Esophagus squamous epithelium (tissue), 5 donors: ENCODE measurements at places on chromosomes 7 and 10.

DNA sequence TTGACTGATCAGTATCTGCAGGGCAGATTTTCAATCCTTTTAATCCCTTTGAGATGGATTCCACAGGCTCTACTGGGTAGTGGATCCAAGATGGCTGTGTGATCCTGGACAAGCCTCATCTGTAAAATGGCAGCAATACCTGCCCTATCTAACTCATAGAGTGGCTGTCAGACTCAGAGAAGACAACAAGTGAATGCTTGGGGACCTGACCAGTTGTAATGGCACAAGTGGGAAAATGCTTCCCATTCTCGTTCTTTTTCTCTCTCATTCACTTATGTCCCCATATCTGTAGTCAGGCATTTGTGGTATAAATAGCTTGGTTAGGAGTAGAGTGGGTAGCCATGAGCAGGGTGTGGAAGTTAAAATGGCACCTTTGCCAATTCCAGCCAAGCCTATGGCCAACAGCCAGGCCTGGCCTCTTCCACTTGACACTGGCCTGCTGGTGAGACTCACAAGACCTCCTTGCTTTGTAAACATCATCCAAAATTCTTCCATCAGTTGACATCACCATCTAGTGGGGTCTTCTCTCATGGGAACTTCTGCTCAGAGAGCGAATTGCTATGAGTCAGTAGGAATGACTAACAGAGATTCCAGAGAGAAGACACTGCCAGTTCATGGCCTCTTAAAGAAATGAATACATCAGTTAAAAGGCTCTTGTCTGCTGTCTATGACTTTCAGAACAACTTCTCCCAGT lies 150.1 kb downstream of the PLPP4 start:
- DNase-seq: no peak

GRCh38 chr7:74258639-74259038 lies 4.4 kb upstream of the RFC2 start:
- DNase-seq: no peak

DNA sequence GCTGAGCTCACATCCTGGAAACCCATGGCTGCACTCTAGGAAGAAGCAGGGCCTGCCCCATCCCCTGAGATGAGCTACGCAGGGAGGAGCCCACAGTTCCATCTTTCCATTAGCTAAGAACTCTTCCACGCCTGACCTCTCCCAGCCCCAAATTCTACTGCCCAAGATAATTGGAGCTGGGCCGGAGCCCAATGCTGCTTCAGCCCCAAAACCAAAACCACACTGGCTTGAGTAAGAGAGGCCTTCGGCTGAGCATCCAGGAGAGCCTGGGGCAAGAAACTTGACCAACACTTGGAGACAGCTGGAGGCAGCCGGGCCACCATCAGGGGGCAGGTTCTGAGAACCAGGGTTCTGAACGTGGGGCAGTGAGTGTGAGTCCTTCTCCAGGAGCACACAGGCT lies 116.1 kb upstream of the ZMIZ1 start:
- no peak for DNase-seq

GRCh38 chr10:62072901-62073300 lies 171.4 kb downstream of the ARID5B start:
- no peak for DNase-seq

DNA sequence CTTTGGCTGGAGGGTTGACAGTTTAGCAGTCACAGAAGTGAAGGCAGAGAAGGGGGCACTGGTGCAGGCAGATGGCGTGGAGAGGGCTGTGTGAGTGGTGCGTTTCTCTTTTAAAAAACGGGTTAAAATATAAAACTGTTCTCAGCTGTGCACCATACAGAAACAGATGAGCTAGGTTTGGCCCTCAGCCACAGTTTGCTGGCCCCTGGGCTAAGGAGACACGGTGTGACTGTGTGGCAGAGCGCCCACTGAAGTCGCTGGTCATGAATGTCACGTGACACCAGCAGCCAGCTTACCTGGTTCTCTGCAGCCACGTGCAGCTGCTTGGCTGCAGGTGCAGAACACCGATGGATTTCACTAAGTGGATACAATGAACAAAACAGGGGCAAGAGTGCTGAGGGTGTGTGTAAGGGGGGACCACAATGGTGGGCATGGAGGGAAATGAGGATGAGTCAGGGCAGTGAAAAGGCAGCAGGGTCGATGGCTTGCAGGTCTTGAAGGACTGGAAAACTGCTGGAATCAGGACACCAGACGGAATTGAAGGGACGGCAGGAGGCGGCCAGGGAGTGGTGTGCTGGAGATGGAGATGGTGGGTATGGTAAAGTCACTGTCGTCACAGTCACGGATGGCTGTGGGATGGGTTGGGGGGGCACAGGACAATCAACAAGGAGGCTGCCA lies 7.4 kb downstream of the ZNF746 start:
- DNase-seq: no peak

GRCh38 chr7:96657347-96658021 lies 52.2 kb downstream of the SEM1 start:
- no peak for DNase-seq
